ENCODE measurements at places on chromosomes 3 and 15.

DNA sequence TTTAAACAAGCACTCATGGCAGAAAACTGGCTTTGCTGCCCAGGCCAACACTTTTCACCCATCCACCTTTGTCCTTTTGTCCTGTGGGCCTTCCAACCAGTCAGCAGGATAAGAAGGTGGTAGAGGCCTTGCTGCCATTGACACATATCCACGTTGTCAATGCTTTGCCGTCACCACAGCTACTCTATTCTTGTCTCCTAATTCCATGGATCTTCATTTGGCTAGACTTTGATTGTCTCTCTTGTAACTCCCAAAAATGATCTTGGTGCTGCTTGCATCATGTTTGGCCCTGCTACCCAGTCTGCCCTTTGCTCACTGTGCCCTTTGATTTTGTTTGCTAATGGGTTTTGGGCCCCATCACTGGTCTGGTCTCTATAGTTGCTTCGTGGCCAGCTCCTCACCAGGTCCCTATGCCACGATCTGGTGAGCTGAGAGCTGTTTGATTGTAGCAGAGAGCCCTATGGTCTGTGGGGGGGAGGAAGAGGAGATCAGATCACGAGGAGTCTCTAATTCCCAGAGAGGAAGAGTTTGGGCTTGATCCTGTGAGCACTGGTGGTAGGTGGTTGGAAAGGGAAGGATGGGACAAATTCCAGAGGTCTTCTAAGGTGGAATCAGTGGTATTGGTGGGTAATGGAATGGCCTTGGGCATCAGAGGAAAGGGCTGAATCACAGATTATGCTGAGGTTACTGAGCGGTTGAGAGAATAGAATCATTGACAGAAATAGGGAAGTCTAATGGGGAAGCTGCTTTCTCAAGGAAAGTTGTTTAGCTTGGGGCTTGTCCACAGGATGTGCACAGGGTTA, 40.3 kb downstream of the ABHD2 start:
- DNase-seq: no peak

- DNase-seq: peak; percentile 46
Observed at GRCh38 chr3:172397716-172398405, 50.4 kb downstream of the GHSR start.

GRCh38 chr3:70992131-70992530, 591.4 kb downstream of the FOXP1 start:
- no peak for DNase-seq

DNA sequence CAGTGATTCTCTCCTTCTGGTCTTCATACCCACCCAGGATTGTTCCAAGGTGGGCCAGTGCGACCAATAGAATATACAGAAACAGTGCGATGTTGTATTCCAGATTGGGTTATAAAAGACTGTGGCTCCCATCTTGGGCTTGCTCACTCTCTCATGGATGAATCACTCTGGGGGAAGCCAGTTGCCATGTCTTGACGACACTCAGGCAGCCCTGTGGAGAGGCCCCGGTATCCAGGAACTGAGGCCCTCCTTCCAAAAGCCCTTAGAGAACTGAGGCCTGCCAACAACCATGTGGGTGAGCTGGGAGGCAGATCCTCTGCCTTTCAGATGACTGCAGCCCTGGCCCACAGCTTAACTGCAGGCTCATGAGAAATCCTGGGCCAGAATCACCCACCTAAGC, 57.2 kb downstream of the SH3GL3 start:
- DNase-seq: no peak

GRCh38 chr3:132445817-132446216, 28.5 kb downstream of the DNAJC13 start:
- DNase-seq: no peak

DNA sequence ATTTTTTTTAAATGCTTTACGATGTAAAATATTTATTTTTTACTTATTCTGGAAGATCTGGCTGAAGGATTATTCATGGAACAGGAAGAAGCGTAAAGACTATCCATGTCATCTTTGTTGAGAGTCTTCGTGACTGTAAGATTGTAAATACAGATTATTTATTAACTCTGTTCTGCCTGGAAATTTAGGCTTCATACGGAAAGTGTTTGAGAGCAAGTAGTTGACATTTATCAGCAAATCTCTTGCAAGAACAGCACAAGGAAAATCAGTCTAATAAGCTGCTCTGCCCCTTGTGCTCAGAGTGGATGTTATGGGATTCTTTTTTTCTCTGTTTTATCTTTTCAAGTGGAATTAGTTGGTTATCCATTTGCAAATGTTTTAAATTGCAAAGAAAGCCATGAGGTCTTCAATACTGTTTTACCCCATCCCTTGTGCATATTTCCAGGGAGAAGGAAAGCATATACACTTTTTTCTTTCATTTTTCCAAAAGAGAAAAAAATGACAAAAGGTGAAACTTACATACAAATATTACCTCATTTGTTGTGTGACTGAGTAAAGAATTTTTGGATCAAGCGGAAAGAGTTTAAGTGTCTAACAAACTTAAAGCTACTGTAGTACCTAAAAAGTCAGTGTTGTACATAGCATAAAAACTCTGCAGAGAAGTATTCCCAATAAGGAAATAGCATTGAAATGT, 15.6 kb downstream of the THBS1 start:
- no peak for DNase-seq

- DNase-seq: no peak
Observed at GRCh38 chr3:2036076-2036475, 62.6 kb upstream of the CNTN4 start.

DNA sequence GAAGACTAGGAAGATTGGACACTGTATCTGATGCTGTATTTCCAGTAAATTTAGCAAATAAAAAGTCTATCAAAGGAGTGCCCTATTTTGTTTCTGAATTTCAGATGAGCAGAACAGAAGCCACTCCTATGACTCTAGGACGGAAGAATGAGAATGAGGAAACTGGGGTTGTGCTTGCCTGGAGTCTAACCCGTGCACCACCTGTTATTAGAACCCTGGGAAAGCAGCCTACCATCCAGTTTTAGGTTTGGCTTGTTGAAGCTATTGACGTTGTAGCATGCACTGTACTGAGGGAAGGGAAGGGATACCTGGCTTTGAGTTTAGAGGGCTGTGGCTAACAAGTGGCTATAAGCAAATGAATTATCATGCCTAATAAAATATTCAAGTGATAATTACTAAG, 318.5 kb downstream of the SLC9A9 start:
- no peak for DNase-seq

- no peak for DNase-seq
Observed at GRCh38 chr15:87576486-87577176, 679.9 kb downstream of the NTRK3 start.

- DNase-seq: no peak
Observed at GRCh38 chr15:29800491-29801366, 21.5 kb downstream of the TJP1 start.

DNA sequence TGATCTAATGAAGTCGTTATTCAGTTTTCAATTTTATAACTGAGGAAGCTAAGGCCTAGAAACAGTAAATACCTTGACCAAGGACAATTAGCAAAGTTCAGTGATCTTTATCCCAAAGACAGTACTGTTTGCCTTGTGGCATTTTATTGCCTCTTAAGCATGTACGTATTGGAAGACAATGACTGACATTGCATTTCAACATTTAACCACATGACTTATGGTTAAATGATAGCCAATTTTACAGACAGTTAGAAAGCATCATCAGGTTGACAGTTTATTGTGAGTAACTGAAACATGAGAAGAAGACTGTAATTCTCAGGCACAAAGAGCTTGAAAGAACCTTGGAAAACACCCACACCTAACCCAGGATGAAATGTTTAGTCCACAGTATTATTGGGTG, 390.8 kb upstream of the ZNF385D start:
- no peak for DNase-seq
